ENCODE measurements at places on chromosomes 3 and 15.

GRCh38 chr3:175805825-175806224 lies 946.7 kb downstream of the NAALADL2 start:
- no peak for DNase-seq

DNA sequence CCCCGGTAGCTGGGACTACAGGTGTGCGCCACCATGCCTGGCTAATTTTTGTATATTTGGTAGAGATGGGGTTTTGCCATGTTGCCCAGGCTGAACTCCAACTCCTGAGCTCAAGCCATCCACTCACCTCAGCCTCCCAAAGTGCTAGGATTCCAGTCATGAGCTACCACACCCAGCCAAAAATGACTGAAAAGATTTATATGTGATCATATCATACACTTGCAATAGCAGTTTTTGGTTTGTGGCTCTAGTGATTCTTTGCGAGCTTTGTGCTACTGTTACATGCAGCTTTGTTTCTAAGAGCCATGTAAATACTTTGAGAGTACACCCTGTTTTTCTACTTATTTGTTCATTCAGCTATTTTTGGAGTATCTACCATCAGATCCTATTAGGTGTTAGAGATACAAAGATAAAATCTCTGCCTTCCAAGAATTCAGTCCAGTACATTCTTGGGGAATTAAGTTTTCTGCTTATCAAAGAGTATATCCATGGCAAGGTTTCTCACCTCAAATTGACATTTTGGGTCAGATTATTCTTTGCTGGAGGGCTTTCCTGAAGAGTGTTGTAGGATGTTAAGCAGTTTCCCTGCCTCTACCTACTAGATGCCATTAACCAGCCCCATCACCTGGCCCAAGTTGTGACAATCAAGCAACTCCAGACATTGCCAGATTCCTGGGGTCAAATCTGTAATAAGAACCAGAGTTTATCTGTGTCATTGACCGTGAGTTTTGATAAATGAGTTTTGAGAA lies 15.0 kb downstream of the SNAP23 start:
- no peak for DNase-seq

GRCh38 chr3:38475716-38476115 lies 20.4 kb upstream of the EXOG start:
- DNase-seq = no peak

DNA sequence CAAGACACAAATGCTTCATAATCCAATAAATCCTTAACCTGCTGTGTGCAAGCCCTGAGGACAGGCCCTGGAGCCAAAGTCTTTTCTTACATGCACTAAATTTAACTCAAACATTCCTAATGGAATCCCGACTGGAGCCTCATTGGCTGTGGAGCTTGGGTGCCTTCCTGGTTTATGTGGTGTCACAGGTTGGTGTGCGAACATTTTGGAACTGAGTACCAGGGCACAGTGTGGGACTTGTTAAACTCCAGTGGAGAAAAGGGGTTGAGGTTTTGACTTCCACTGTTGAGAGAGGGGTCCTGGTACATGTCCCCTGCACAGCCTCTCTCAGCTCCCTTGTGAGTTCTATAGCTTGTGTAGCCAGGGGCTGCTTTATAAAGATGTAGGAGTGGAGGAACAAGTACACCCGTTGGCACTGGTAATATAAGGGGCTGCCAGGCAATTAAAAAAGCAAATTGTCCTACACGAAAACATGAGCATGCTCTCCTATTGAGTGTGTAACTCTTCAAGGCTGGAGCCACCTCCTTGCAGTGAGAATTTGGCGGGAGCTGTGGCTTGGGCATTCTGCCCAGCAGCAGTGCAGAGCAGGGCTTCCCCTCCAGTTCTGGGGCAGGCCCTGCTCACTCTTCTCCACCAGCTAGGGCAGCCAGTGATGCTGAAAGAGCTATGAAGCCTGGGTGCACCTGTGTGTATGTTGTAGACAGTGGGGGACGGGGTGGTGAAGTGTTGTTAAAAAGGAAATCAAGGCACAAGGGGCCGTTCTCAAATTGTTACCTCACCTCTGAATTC lies 218.1 kb downstream of the CLSTN2 start:
- DNase-seq = no peak

DNA sequence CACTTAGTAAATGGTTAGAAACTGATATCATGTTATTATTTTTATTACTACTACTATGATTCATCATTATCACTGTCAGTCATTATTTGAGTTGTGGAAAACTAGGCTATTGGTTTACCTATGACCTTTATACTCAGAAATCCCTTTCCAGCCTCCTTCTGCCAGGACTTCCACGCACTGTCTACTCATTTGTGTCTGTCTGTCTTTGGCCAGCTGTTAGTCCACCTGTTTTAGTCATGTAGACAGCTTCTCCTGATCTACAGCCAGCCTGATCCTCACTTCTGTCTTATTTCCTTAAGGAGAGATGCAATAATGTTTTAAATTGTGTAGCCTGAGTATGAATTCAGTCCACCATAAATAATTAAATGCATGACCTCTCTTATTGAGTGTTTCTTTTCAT lies 162.8 kb downstream of the EPHA3 start:
- no peak for DNase-seq

DNA sequence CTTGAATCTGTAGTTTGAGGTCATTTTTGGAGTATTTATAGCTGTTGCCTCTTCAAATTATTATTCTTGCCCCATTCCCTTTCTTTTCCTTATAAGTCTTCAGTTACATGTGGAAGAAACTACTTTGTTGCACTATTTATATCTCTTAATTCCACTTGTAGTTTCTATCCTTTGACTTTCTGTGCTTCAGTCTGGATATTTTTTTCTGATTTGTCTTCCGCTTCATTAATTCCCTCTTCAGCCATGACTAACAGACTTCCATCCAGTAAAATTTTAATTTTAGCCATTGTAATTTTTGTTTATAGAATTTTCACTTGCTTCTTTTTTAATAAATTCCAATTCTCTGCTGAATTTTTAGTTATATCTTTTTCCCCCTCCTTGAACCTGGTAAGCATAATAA lies 15.7 kb upstream of the VEPH1 start:
- no peak for DNase-seq

- no peak for DNase-seq
Observed at GRCh38 chr15:40749151-40749630, 5.9 kb downstream of the RMDN3 start.

GRCh38 chr15:25433118-25433865 lies 5.5 kb downstream of the UBE3A start:
- no peak for DNase-seq

DNA sequence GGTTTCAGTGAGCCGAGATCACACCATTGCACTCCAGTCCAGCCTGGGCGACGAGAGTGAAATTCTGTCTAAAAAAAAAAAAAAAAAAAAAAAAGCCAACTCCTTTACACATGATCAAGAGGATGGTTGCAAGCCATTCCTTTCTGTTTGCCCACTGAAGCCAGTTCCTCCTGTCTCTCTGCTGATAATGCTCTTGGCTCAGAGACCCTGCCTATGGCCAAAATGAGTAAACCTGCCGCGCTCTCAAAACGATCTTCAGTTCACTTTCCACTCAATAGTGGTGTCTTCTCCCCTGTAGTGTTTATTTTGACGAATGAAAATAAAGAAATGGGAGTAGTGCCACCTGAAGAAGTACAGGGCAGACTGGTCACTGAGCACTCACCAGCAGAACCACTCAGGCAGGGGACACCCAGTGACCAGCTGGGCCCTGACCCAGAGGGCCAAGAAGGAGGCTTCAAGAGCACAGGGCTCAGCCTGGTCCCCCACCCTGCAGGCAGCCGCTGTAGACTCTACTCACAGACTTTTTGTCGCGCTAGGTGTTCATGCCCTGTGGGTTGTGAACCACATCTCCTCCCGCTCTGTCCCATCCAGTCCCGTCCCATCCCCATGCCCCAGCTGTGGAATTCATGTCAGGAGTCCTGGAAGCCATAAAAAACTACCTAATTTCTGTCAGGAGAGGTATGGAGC lies 23.6 kb downstream of the GRAMD2A start:
- no peak for DNase-seq

GRCh38 chr3:139107424-139108252 lies 62.9 kb upstream of the PRR23C start:
- no peak for DNase-seq

DNA sequence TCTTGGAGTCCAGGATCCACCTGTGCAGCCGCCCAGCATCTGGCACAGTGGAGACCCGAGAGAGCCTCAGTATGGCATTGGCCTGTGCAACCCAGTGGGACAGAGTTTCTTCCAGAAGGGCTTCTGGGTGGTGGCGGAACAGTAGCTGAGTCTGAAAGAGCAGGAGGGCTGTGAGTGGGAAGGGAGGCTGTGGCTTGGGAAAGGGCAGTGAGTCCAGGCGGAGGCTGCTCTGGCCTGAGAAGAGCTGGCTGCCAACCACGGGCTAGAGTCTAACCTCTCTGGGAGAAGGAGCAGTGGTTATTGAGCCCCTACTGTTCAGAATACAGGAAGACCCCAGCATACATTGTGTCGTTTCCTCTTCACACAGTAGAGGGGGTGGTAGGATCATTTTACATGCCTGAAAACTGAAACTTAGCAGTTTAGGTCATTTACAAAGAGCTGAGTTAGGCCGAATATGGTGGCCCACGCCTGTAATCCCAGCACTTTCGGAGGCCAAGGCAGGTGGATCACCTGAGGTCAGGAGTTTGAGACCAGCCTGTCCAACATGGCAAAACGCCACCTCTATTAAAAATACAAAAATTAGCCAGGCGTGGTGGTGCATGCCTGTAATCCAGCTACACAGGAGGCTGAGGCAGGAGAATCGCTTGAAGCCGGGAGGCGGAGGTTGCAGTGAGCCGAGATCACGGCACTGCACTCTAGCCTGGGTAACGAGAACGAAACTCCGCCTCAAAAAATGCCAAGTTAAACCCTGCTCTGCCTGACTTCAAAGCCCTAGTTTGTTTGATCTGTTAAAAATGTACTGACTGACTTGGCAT lies 3.2 kb downstream of the AEN start:
- no peak for DNase-seq

DNA sequence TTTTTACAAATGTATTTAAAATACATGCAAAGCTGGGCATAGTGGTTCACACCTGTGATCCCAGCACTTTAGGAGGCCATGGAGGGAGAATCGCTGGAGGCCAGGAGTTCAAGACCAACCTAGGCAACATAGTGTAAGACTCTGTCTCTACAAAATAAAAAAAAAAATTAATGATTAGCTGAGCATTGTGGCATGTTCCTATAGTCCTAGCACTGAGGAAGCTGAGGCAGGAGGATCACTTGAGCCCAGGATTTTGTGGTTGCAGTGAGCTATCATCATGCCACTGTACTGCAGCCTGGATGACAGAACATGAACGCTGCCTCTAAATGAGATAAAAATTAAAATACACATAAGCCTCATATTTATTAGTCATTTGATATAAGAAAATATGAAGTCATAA lies 142.8 kb downstream of the TCF12 start:
- no peak for DNase-seq

DNA sequence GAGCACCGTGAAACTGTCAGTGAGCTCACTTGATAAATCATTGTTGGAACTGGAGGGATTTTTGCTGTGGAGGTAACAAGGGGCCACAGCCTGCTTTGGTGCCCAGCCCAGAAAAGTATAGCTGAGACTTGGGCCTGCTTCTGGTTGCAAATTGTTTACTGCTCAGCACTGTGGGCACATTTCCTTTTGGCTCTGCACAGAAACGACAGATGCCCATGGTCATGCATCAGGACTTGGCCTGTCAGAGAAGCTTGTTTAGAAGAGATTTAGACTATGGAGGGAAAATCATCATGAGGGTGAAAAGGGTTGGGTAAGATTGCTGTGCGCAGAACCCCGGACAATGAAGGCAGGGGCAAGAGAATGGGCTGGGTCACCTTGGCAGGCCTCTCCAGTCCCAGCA lies 286.1 kb upstream of the CTNNB1 start:
- no peak for DNase-seq

DNA sequence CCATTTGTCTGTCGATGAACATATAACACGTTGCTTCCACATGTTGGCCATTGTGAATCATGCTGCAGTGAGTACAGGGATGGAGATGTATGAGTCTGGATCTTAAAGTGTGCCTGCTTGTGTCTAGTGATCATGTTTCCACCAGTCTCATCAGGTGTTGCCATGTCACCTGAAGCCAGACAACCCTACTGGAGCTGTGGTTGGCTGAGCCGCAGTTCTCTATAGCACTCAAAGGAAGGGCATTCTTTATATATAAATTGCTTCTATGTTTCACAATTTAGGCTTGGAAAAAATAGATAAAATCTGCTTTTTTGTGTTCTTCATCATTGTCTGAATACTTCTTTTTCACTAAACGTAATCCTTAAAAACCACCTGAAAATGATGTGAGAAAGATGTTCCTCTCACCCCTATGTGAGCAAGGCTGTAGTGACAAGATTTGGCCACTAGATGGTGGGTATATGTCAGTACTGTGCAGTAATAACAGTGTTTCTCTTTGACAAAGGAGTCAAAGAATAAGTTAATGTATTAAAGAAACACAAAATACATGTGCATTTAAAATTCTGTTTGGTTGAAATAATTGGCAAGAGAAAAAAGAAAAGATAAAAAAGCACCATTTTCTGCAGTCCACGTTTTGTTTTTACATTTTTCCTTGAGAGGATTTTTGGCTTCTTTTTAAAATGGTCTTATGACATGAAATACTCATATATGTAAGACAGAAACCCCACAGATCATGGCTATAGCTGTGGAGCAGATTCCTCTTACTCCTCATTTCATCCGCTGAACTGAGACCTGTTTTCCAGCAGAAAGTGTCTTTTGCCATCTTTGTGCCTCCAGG lies 394.5 kb upstream of the DPPA4 start:
- no peak for DNase-seq

GRCh38 chr3:158260392-158260791 lies 150.5 kb downstream of the RSRC1 start:
- no peak for DNase-seq

DNA sequence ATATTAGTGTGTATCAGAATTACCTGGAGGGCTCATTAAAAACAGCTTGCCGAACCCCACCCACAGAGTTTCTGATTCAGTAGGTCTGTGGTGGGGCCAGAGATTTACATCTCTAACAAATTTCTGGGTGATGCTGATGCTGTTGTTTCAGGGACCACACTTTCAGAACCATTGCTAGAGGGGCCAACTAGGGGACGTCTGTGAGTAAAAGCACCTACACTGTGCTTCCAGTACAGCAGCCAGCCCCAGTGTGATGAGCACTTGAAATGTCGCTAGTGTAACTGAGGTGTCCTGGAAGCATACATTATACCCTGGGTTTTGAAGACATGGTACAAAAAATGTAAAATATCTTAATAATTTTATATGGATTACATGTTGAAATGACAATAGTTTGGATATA lies 33.0 kb downstream of the AGTR1 start:
- no peak for DNase-seq

- no peak for DNase-seq
Observed at GRCh38 chr15:95016511-95017229, 785.3 kb downstream of the MCTP2 start.

Measured in right lobe of liver (tissue), 6 donors.